Renal cortical epithelial cell (primary cell): ENCODE measurements at places on chromosomes 2 and 18.

DNA sequence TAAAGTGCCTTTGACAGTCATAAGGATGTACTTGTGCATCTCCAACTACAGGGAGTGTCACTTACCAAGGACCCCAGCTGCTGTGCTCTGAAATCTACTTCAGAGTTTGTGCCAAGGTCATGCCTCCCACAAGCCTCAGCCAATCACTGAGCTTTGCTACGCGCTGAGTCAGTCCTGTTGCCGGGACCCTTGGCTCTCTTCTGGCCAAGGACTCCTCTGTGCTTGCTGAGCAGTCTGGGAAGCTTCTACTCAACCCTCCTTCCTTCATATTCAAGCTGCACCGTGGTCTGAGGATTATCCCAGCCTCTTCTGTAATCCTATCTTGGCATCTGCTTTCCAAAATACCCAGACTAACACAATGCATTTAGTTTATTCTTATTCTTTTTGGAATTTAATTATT, 398.9 kb upstream of the FANCL start:
- DNase-seq = no peak

GRCh38 chr2:217833439-217833838, 169.4 kb downstream of the TNS1 start:
- DNase-seq = no peak

GRCh38 chr18:9709304-9709877, 1.3 kb downstream of the RAB31 start:
- DNase-seq = no peak

GRCh38 chr2:103789381-103790095, 1027.7 kb downstream of the TMEM182 start:
- DNase-seq = peak; percentile 93

GRCh38 chr2:191836471-191836852, 10.4 kb downstream of the CAVIN2 start:
- no peak for DNase-seq

GRCh38 chr2:675982-676646, 1.1 kb downstream of the TMEM18 start:
- DNase-seq = peak; percentile 87

GRCh38 chr2:12674644-12675328, 42.0 kb upstream of the TRIB2 start:
- no peak for DNase-seq

DNA sequence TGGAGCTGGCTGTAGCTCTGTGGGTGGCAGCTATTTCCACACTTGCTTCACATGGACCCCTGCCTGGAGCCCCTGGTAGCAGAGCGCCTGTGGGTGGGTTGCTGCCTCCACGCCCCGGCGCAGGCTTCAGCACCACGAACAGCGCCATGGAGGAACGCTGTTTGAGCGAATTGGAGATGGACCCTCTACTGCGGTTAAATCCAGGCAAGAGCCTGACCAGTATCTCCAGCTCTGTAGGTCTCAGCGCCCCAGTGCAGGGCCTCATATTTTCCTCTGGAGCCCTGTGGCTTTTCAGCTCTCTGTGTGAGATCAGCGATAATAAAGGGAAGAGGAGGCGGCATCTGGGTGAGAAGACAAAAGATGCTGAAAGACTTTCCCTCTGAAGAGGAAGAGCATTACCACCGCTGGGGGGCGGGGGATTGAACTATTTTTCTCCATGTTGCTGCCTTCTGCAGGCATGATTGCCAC, 12.0 kb downstream of the ONECUT2 start:
- no peak for DNase-seq

DNA sequence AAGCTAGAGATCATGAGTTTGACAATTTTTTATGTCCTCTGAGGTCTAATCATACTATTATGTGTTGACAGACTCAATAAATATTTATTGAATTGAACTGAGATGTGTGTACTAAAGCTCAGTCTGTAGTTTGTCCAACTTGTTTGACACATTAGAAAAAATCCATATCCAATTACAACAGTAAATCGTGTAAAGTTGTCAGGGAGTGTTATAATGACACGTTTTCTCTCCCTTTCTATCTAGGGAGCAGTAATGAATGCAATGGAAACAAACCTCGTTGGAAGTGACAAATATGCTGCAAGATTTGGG, 28.4 kb downstream of the ITGA4 start:
- DNase-seq = no peak

- no peak for DNase-seq
Observed at GRCh38 chr2:174750923-174751441, 13.3 kb downstream of the CHRNA1 start.
